HFFc6 (cell line): ENCODE measurements at places on chromosomes 5 and 9. TPM values are rescaled to one million over a fixed set of nuclear protein-coding genes. Genes with fewer than 3 reads are reported as not detected.
A peak's percentile ranks its signal among the peaks of the same experiment; 100 is the strongest.

DNA sequence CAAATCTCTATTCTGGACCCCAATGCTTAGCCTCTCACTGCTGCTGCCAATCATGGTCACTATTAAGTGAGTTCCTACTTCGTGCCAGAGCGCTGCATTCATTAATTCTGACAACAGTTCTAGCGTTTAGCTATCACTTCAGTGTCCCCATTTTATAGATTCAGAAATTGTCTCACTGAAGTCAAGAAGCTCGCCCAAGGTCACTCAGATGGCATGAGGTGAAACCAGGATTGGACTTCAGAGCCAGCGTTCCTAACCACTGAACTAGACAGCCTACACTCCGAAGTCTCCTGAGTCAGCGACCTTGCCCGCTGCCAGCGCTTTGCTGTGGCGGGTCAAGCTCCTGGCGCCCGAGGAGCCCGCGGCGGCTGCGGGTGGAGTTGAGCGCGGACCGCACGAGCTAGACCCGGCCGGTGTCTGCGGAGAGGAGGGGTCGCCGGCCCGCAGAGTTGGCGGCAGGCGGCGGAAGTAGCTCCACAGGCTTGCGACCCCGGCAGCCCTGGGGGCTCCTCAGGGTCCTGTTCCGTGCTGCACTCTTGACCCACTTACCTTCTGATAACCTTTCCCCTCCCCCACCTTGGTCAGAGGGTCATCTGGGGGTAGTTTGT, 2.1 kb upstream of the GABRB2 start:
- DNase-seq: no peak

GRCh38 chr5:154767576-154767975, 12.4 kb downstream of the LARP1 start:
- no peak for DNase-seq

GRCh38 chr5:159765135-159765433, 151.2 kb upstream of the ADRA1B start:
- no peak for DNase-seq

DNA sequence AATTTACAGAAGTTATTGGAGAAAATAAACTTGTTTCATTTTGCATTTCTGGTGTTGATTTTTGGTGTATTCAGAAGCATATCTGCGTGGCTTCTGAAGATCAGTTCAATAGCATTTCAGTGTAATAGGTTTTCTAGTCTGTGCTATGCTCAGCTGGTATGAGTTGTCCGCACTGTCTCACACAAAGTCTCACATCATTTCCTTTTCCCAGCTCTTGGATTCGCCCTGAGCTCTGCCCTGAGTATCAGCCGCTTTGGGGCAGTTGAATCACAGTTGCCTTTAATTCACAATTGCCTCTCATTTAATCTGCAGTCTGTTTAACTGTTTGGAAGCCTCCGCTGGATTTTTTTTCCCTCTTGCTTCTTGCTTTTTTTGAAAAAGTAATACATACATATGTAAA, 6.4 kb upstream of the TTC23L start:
- no peak for DNase-seq

- DNase-seq: peak; percentile 74
Measured at GRCh38 chr9:38141746-38142591, 72.9 kb upstream of the SHB start.

- DNase-seq: peak; percentile 74
Measured at GRCh38 chr5:32489791-32490562, 45.4 kb upstream of the ZFR start.

GRCh38 chr5:171299851-171300250, 9.2 kb upstream of the TLX3 start:
- DNase-seq: no peak

- no peak for DNase-seq
Measured at GRCh38 chr5:26295541-26295940, 742.8 kb downstream of the CDH9 start.

DNA sequence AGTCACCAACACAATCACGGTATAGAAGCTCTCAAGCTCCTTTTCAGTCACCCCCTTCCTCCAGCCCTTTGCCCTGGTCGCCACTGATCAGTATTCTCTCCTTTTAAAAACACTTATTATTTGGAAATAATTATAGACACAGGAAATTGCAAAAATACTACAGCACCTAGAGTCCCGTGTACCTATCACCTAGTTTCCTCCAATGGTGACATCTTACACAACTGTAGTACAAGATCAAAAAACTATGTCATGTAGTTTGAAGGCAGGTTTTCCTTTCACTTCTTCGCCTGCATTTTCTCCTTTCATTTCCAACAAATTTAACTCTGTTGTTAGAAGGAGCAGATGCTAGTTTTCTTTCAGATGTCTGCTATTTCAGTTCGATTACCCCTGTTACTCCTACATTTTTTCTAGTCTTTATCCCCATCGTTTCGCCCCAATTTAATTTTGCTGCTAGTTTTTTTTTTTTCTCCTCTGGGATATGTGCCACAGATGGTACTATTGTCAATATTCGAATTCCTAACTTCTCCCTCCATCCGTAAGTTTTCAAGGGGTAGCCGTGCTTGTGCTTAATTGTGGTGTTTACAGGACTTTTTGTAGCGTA, 612 bp upstream of the ATG10 start:
- DNase-seq: peak; percentile 1

- no peak for DNase-seq
Measured at GRCh38 chr9:111237447-111237846, 92.6 kb downstream of the OR2K2 start.

GRCh38 chr9:104361207-104361606, 142.9 kb upstream of the OR13F1 start:
- no peak for DNase-seq

The IFNA21 gene
- not detected in 3 replicates for total RNA-seq

The PCDHGB7 gene
- total RNA-seq: 6.4 and 20.5 TPM in 2 replicates

The FRRS1L gene
- not detected in 2 replicates for total RNA-seq

The IL33 gene
- not detected in 2 replicates for total RNA-seq
